NCI-H1436 (cell line): ENCODE measurements at places on chromosomes 1 and 21.

GRCh38 chr1:205472737-205473441, 17.0 kb upstream of the BLACAT1 start:
- no peak for DNase-seq

DNA sequence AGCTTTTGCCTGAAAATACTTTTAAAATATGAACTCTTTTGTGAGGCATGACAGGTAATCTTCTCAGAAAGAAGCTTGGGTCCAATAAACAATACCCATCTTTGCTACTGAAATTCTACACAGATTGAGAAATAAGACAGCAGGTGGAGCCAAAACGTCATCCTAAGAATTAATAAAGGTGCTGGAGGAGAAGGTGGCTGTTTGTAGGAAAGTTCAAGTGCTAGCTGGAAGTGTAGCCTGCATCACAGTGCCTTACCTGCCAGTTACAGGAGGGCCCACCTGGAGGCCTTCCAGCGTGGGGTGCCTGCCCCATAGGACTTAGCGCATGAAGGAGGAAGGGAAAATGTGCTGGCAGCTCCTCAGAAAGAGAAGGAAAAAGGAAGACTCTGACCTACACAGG, 93.7 kb downstream of the TTC3 start:
- no peak for DNase-seq

- DNase-seq, result no peak
These were observed 193.1 kb downstream of the ST6GALNAC3 start for GRCh38 chr1:76267631-76268030.

- DNase-seq, result no peak
These were observed 12.1 kb downstream of the PEAR1 start for GRCh38 chr1:156905651-156906050.

- DNase-seq, result no peak
These were observed 141.1 kb downstream of the TOMM20 start for GRCh38 chr1:234987415-234988154.

GRCh38 chr1:19680644-19681043, 16.0 kb downstream of the HTR6 start:
- no peak for DNase-seq
